Body of pancreas (tissue), 4 donors: ENCODE measurements at places on chromosomes 7 and 10.

GRCh38 chr7:98841179-98841997, 28.4 kb downstream of the TMEM130 start:
- peak; percentile 79 for DNase-seq

DNA sequence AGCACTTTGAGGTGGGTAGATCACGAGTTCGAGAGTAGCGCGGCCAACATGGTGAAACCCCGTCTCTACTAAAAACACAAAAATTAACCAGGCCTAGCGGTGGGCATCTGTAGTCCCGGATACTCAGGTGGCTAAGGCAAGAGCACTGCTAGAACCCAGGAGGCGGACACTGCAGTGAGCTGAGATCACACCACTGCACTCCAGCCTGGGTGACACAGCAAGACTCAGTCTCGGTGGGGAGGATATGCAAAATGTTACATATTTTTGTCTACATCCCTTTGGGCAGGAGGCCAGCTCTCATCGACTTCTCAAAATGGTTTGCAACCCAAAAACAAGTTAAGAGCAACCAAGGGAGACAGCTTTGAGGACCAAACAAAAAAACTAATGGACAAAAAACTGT, 8.2 kb downstream of the ATE1 start:
- no peak for DNase-seq

DNA sequence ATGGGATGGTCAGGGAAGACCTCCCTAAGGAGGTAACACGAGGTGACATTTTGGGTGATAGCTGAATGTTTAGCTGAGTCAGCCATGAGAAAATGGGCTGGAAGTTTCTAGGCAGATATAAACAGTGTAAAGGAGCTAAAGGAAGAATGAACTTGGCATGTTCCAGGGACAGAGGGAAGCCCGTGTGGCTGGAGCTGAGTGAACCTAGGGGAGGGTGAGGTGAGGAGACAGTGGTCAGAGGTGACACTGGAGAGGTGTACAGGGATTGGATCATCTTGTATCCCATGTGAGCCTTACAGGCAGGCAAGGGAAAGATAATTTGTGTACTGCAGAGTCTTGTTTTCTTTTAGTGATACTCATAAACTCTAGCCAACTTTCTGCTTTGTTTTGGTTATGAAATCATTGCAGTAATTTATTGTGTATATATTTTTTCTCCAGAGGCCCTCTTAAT, 1.8 kb downstream of the STARD3NL start:
- DNase-seq, result no peak

GRCh38 chr10:4219901-4220300, 434.9 kb upstream of the KLF6 start:
- DNase-seq, result no peak

GRCh38 chr10:116271593-116272439, 1.2 kb downstream of the GFRA1 start:
- peak; percentile 30 for DNase-seq

- DNase-seq, result no peak
These were observed 41.4 kb downstream of the ZRANB1 start for GRCh38 chr10:124983321-124983720.

- peak; percentile 65 for DNase-seq
These were observed 83.3 kb downstream of the PAXIP1 start for GRCh38 chr7:154919344-154920225.

- DNase-seq, result no peak
These were observed 13.6 kb downstream of the LGI1 start for GRCh38 chr10:93771354-93771753.

DNA sequence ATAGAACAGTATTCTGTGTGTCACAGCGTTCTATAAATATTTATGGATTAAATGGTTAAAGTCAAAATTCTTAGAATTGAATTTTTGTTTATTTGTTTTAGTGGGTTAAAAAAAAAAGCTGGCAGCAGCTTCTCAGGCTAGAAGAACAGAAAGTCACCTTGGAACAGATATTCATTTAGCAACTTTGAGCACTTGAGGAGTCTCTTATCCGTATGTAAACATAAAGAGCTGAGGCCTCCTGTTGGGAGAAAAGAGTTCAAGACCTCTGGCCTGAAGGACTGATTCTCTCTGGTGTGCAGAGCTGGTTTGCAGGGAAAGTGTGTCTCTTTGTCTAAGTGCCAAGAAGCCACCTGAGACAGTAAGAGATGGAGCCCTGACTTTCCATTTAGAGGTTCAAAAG, 109.9 kb downstream of the HERPUD2 start:
- no peak for DNase-seq

- DNase-seq, result no peak
These were observed 733.1 kb upstream of the C7orf33 start for GRCh38 chr7:147857152-147858140.

DNA sequence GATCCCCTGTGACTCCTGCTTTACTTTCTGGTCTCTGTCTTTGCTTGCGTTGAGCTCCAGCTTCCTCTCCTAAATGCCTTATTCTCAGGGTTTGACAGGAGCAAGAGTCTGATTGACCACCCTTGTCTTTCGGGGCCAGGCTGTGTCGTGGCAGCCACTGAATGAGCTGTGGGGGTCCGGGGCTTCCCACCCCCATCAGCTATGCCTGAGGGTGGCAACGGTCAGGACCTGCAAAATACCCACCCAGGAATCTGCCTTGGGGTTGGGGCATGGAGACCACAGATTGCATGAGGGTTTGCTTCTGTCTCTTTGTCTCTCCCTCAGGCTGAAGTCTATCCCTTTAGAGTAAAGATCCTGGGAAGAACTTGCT, 20.6 kb downstream of the SMKR1 start:
- DNase-seq, result no peak

GRCh38 chr7:137331378-137331777, 12.2 kb downstream of the PTN start:
- DNase-seq, result no peak

- no peak for DNase-seq
These were observed 12.4 kb downstream of the RBP3 start for GRCh38 chr10:47360419-47361040.

GRCh38 chr7:138162236-138162635, 86.0 kb downstream of the AKR1D1 start:
- DNase-seq, result no peak

DNA sequence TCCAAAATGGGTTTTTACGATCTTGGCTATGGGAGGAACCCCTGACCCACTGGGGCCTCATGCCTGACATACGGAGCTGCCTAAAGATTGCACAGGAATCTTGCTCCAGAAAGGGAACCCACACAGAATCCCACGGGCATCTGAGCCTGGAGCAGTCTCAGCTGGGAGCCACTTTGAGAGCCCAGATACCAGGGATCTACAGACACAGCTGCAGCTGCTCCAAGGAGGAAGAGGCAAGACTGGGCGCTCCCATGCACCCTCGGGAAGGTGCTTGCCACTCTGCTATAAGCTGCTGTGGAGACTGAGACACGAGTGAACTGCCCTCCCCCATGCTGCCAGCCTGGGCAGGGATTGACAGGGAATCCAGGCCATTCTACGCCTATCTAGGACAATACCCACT, 202.5 kb downstream of the REEP3 start:
- no peak for DNase-seq

GRCh38 chr10:122499491-122499941, 38.2 kb downstream of the HTRA1 start:
- DNase-seq, result peak; percentile 33

DNA sequence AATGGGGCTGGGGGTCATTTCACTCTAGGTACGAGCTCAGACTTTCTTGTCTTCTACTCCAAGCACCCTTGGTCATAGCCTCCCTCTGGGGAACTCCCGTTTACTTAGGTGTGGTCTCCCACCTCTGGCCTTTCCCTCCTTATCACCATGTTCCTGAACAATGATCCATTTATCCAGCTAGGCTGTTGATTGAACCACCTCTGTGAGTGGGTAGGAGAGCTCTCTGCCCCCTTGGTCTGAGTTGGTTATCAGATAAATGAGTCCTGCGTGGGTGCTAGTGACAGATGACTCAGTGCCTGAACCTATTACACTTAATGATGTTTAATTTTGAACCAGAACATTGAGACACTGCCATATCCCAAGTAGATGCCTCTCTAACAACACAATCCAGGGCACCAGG, 9.4 kb downstream of the BLNK start:
- DNase-seq, result no peak

GRCh38 chr7:80891259-80891544, 27.6 kb downstream of the SEMA3C start:
- no peak for DNase-seq

DNA sequence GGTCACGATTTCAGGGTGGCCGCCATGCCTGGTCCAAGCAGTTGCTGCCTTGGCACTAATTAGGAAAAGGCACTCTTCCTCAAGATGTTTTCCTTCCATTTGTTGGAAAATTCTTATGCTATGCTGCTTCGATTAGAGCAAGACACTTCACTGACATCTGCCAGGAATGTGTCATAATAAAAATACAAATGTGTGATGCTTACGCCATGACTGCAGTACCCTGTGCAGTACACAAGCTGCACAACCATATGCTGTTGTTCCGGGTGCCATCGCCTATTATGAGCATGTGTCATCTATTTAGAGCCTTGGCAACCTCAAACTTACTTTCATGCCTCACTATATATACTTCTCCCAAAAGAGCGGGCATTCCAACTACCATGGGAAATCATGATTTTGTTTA, 14.9 kb upstream of the MPP7 start:
- no peak for DNase-seq

- no peak for DNase-seq
These were observed 271.9 kb downstream of the C7orf25 start for GRCh38 chr7:42639930-42640329.

DNA sequence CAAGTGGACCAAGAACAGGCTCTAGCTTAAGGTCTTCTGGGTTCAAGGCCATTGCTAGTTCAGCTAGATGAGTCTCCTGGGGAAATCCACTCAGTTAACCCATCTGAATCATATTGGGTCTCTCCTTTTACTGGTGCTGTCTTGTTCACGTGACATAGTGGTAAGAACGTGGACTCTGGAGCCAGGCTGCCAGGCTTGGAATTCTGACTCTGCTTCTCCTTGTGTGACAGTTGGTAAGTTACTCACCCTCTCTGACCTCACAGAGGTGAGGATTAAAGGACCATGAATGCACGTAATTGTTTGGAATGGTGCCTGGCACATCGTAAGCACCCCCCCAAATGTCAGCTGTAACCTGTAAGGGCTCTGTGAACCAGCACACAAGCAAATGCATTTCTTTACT, 9.7 kb upstream of the CALU start:
- no peak for DNase-seq

DNA sequence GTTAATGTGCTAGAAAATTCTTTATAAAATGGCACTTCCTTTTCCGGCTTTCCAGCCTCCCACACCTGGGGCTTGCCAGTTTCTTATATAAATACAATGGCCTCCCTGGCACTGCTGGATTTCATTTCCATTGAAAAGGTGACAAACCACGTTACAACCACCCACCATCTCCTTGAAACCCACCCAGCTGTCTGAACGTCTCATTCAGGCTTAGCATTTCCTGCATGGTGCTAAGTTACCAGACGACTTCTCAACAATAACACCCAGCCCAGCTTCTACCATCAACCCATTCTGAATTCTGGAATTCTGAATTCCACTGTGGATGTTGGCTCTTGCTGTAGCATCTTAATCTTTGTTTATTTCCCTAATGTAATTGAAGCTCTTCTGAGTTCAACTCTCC, 499.8 kb upstream of the CELF2 start:
- no peak for DNase-seq

DNA sequence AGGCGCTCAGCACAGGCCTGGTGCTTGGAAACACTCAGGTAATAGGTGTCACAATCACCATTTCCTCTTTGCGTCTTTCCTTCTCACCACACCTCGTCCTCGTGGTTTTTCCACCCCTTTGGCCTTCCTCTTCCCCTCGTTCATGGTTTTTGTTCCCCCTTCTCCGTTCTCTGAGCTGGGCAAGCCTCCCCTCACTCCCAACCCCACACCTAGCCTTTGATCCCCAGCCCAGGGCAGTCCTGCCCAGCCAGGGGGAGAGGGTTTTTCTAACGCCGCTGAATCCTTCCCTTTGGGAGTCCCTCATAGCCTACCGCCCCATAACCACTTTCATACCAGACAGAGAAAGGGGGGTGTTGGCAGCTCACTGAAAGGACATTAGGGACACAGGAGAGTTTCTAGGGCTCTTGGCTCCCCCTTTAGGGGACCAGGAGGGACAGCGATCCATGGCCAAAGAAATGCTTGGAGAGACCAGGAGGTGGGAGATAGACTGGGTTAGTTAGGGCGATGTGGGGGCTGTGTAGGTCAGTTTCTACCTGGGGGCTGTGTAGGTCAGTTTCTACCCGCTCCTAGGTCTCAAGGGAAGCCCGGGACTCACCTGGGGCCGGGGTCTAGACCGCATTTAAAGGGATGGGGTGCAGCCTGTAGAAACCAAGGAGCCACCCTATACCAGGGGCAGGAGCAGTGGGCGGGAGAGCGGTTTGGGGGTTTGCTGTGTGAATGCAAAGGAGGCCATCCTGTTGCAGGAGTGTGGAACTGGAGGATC, 1.4 kb downstream of the EPHB4 start:
- no peak for DNase-seq

DNA sequence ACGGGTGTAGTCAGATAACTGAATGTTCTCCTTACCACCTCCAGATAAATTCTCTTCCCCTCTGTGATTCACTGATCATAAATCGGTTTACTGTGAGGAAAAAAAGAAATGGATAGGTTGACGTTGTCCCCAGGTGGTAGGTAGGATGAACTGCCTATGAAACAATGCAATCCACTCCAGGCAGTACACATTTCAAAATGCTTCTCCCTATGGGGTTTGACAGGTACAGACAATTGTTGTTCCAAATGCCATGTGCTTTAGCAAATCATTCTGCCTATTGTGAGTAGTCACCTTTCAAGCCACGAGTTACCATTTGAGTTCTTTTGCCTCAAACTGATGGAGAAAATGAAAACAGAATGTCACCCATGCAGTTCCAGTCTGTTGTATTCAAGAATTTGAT, 21.8 kb downstream of the VIM start:
- no peak for DNase-seq

DNA sequence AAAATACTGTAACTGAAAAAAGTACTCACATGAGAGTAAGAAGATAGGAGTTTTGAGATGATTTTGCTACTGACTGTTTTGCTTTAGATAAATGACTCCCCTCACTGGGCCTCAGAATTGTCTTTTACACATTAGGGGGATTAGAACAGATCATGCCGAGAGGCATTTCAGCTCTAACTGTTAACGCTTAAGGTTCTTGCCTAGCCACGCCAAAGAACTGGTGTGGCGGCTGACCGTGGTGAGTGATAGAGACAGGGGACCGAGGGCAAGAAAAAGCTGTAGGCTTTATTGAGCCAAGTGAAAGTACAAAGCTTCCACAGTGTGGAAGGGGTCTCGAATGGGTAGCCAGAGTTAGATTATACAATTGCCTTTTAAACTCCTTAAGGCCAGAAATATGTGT, 368.5 kb upstream of the MYO3A start:
- DNase-seq, result no peak

DNA sequence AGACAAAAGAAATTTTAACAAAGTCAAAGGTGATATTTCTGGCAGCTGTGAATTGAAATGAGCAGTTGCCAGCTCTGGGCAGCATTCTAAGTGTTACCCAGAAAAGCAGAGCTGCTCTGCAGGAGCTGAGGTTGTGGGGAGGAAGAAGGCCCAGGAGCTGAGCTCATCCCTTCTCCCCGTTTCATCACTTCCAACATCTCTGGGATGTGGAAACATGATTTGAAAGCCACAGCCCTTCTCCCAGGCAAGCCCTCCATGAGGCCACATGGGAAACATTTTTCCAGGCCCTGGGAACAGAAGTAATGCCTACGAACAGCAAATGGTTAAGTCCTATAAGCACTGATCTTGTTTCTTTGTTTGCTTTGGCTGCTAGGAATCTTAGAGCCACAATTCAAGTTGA, 10.9 kb upstream of the DMBT1 start:
- DNase-seq, result no peak
